Glomerular endothelial cell (primary cell): ENCODE measurements at places on chromosomes 12 and 14.

- no peak for DNase-seq
These were observed 488.3 kb downstream of the APAF1 start for GRCh38 chr12:99133401-99133800.

DNA sequence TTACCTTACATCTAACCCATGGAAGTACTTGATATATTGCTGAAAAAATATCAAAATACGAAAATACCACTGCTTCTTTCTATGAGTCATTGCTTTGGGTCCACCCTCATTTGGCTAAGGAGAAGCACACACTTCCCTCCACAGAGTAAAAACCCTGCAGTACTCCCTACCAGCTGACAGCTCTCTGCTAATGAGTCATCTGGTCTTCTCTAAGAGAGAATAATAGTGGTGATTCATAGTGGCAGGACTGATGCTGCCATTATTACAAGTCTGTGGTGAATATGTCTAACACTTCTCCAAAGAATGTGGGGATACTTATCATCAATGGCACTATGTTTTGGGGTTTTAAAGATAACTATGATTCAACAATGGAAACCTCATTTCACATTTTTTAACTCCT is 90.7 kb downstream of the PPFIA2 start:
- no peak for DNase-seq

DNA sequence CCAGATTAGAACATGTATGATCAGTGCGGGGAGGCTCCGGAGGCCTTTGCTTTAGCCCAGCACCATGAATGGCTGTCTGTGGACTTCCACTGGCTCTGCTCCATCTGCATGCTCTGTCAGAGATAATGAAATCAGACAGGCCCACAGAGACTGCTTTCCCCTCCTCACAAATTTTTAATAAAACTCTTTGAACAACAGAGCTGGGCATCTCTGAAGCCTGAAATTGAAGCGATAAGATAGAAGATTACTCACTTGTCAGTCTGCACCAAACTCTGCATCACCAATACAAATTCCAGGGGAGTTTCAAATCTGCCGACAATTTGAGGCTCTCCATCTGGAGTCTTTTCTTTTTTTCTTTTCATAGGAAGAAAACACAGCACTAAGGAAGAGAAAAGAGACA is 110.0 kb downstream of the DYRK2 start:
- DNase-seq, result no peak

- DNase-seq, result no peak
These were observed 32.4 kb downstream of the PLEKHG7 start for GRCh38 chr12:92735131-92735721.
